Gastrocnemius medialis (tissue), 4 donors: ENCODE measurements at places on chromosomes 1 and 21. TPM values are rescaled to one million over a fixed set of nuclear protein-coding genes. Genes with fewer than 3 reads are reported as not detected.

Gene EPHB2
- 0.24 TPM for total RNA-seq

DNA sequence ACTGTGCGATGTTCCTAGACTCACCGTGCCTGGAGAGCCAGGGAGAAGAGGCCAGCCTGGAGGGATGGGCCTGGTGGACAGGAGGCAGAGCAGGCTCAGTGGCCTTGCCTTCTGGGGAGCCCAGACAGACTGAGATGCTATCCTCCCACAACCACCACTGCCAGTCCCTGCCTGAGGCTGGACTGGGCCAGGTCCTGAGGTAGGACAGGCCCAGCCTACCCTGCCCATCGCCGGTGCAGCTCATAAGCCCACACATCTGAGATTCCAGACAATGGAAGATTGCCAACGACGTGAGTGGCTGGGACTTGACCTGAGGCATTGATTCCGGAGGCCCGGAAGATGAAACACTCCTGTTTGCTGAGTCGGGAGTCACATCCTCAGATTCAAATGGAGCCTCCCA is 5.8 kb downstream of the CLEC20A start:
- H3K27ac ChIP-seq: no peak overlapping the region
- no peak for DNase-seq
- H3K4me3 ChIP-seq: no peak overlapping the region
- no peaks in the 10 kb centered on the region for H3K4me1 ChIP-seq

GRCh38 chr1:164644774-164645644 is 86.0 kb downstream of the PBX1 start:
- H3K4me3 ChIP-seq: peak overlapping the region; percentile 16
- H3K27me3 ChIP-seq: no peaks in the 10 kb centered on the region
- H3K4me1 ChIP-seq: peaks cover 97% of the 10 kb centered on the region
- DNase-seq: peak; percentile 50

GRCh38 chr1:225460021-225460736 is 32.3 kb upstream of the LBR start:
- H3K36me3 ChIP-seq: no peaks in the 10 kb centered on the region
- no peak for DNase-seq
- H3K4me1 ChIP-seq: peaks cover 6% of the 10 kb centered on the region
- no peak overlapping the region for H3K27ac ChIP-seq
- H3K4me3 ChIP-seq: no peak overlapping the region
- no peaks in the 10 kb centered on the region for H3K27me3 ChIP-seq

Gene ST6GALNAC3
- total RNA-seq: 2.4 TPM

GRCh38 chr1:39779137-39779536 is 8.0 kb upstream of the OXCT2 start:
- H3K27ac ChIP-seq: no peak overlapping the region
- no peaks in the 10 kb centered on the region for H3K36me3 ChIP-seq
- H3K4me1 ChIP-seq: no peaks in the 10 kb centered on the region
- no peak overlapping the region for H3K4me3 ChIP-seq
- no peak for DNase-seq
- H3K27me3 ChIP-seq: no peaks in the 10 kb centered on the region

Gene KLHDC9
- 0.92 TPM for total RNA-seq

DNA sequence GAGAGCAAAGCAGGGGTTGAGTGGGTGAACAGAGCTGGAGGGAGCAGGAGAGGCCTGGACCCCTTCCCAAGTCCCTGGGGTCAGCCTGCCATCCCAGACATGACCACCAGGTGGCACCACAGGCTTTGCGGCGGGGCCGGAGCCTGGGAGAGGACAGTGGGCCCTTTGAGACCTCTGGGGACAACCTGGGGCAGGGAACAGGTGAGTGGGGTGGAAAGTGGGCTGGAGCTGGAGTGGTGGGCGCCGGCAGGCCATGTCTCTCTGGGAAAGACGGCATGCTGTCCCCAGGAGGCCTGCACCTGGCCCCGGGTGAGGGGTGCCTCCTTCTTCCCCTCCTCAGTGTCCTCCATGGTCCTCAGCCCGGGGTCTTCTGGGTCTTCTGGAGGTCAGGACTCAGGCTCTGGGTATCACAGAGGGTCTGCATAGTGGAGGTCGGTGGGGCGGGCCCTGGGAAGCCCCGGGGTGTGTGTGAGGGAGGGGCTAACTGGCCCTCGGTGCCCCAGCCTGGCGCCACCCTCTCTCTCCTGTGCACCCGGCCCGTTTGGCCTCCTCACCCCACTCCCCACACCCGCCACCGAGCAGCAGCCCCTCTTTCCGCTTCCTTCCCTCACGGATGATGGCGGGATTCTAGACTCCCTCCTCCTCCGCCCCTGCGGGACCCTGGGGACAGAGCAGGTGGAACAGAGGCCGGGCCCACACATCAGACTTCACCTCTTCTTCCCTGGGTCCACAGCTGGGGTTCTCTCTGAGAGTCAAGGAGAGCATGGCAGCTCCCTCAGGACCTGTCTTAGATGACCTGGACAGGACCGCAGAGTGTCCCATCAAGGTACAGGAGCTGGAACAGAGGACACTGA is 28.5 kb upstream of the PKP1 start:
- peaks cover 7% of the 10 kb centered on the region for H3K27me3 ChIP-seq
- H3K4me1 ChIP-seq: no peaks in the 10 kb centered on the region
- peak; percentile 53 for DNase-seq
- no peaks in the 10 kb centered on the region for H3K36me3 ChIP-seq
- no peak overlapping the region for H3K27ac ChIP-seq
- H3K4me3 ChIP-seq: no peak overlapping the region

DNA sequence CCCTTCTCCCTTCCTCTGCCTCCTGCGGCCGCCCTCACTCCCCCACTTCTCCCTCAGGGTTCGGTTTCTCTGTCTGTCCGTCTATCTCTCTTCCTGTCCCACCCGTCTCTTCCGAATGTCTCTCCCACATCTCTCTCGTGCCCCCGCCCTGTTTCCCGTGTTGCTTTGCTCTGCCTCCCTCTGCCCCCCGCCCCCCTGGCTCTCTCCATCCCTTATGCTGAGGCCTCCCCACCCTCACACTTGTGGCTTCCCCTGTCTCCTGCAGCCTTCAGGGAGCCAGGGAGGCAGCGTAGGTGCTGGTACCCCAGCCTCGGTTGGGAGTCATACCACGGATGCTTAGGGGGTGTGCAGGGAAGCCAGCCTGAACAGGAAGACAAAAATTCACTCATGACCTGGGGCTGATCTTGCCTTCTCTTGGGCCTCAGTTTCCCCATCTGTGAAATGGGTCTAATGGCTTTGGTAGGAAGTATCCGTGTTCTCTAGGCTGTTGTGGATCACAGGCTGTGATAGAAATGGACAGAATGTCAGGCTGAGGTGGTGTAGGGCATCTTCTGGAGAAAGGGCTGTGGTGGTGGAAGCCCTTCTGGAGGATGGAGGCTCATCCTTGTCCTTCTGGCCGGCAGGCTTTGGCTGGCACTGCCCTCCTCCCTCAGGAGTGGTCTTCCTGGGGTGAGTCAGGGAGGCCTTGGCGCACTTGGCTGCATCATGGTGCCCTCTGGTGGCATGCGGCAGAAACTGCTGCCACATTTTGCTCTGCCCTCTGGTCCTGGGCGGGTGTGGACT is 55.5 kb downstream of the FOXO6 start:
- H3K36me3 ChIP-seq: no peaks in the 10 kb centered on the region
- no peaks in the 10 kb centered on the region for H3K27me3 ChIP-seq
- no peak overlapping the region for H3K4me3 ChIP-seq
- no peak overlapping the region for H3K27ac ChIP-seq
- H3K4me1 ChIP-seq: peaks cover 46% of the 10 kb centered on the region
- peak; percentile 67 for DNase-seq

Gene LRRC42
- 13.2 TPM for total RNA-seq

GRCh38 chr1:231039161-231040018 is 664 bp downstream of the FAM89A start:
- H3K36me3 ChIP-seq: no peaks in the 10 kb centered on the region
- H3K4me1 ChIP-seq: peaks cover 8% of the 10 kb centered on the region
- peak overlapping the region; percentile 83 for H3K4me3 ChIP-seq
- peak overlapping the region; percentile 13 for H3K27ac ChIP-seq
- DNase-seq: no peak

GRCh38 chr1:111707906-111708305 is 31.3 kb downstream of the INKA2 start:
- no peaks in the 10 kb centered on the region for H3K27me3 ChIP-seq
- DNase-seq: no peak
- no peak overlapping the region for H3K27ac ChIP-seq
- peaks cover 69% of the 10 kb centered on the region for H3K36me3 ChIP-seq

DNA sequence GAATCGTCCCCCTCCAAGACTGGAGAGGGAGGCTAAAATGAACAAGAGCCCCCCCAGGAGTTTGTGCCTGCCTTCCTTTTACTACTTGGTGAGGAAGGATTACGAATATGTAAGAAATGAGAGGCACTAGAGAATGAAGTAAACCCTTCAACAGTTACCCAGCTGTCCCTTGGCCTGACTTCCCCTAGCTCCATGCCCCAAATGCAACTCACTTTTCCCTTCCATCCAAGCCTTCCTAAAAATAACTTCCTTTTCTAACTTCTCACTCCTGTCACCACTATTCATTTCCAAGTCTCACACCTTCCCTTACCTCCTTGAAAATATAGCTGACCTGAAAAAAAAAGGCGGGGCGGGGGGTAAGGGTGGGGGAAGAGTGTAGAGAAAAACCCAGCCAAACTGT is 96.6 kb upstream of the HNRNPU start:
- H3K27ac ChIP-seq: peak overlapping the region; percentile 84
- H3K36me3 ChIP-seq: no peaks in the 10 kb centered on the region
- DNase-seq: no peak
- H3K4me3 ChIP-seq: no peak overlapping the region

DNA sequence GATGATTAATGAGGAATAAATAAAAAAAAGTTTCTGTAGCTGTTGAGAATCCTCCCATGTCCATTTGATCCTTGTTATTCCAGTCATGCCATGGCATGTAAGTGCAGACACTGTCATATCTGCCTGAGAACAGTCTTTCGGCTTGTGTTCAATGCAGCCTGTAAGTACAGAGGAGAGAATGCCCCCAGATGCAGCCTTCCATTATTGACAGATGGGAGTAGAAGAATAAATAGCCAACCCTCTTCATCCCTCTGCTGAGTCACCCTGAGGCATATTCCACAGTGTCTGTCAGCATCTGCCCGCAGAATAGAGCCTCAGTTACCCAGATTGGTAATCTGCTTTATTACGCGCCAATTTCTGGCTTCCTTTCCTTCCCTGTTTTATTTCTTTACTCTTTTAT is 139.4 kb downstream of the LRRC7 start:
- peaks cover 12% of the 10 kb centered on the region for H3K4me1 ChIP-seq
- no peak for DNase-seq
- H3K27me3 ChIP-seq: no peaks in the 10 kb centered on the region
- H3K36me3 ChIP-seq: no peaks in the 10 kb centered on the region
- no peak overlapping the region for H3K4me3 ChIP-seq
- no peak overlapping the region for H3K27ac ChIP-seq

- no peak overlapping the region for H3K4me3 ChIP-seq
- H3K4me1 ChIP-seq: no peaks in the 10 kb centered on the region
- no peak for DNase-seq
Observed at GRCh38 chr1:87451229-87451920, 122.7 kb downstream of the LMO4 start.

GRCh38 chr21:26118938-26119540 is 51.5 kb downstream of the APP start:
- H3K36me3 ChIP-seq: no peaks in the 10 kb centered on the region
- no peak overlapping the region for H3K4me3 ChIP-seq
- DNase-seq: no peak

- no peak overlapping the region for H3K4me3 ChIP-seq
- no peak overlapping the region for H3K27ac ChIP-seq
- no peaks in the 10 kb centered on the region for H3K4me1 ChIP-seq
- H3K36me3 ChIP-seq: no peaks in the 10 kb centered on the region
- no peaks in the 10 kb centered on the region for H3K27me3 ChIP-seq
Observed at GRCh38 chr1:220810963-220811362, 24.2 kb downstream of the MTARC1 start.

GRCh38 chr21:45330075-45330781 is 42.5 kb upstream of the POFUT2 start:
- no peak overlapping the region for H3K4me3 ChIP-seq
- no peaks in the 10 kb centered on the region for H3K4me1 ChIP-seq
- H3K27me3 ChIP-seq: no peaks in the 10 kb centered on the region

DNA sequence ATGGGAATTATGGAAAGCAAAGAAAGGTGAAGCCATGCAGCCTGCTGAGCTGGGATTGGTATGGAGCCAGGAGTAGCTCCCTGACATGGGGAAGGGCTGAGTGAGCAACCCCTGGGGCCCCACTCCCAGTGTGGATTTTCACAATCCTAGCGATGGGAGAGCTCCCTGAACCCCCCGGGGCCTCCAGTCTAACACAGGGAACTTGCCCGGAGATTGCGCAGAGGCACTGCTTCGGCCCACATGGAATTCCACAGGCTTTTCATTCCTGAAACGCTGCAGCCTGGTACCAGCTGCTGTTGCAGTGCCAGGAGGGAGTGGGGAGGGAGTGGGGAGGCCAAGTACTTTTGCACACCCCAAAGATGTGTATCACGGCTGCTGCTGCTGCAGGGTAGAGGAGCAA is 110.4 kb upstream of the C21orf91 start:
- H3K4me3 ChIP-seq: no peak overlapping the region
- no peaks in the 10 kb centered on the region for H3K27me3 ChIP-seq
- H3K36me3 ChIP-seq: no peaks in the 10 kb centered on the region
- no peak for DNase-seq
- H3K4me1 ChIP-seq: no peaks in the 10 kb centered on the region
- H3K27ac ChIP-seq: no peak overlapping the region

- no peaks in the 10 kb centered on the region for H3K4me1 ChIP-seq
- H3K27me3 ChIP-seq: no peaks in the 10 kb centered on the region
- no peaks in the 10 kb centered on the region for H3K36me3 ChIP-seq
- no peak overlapping the region for H3K27ac ChIP-seq
Observed at GRCh38 chr1:81125672-81126071, 675.1 kb upstream of the ADGRL2 start.

DNA sequence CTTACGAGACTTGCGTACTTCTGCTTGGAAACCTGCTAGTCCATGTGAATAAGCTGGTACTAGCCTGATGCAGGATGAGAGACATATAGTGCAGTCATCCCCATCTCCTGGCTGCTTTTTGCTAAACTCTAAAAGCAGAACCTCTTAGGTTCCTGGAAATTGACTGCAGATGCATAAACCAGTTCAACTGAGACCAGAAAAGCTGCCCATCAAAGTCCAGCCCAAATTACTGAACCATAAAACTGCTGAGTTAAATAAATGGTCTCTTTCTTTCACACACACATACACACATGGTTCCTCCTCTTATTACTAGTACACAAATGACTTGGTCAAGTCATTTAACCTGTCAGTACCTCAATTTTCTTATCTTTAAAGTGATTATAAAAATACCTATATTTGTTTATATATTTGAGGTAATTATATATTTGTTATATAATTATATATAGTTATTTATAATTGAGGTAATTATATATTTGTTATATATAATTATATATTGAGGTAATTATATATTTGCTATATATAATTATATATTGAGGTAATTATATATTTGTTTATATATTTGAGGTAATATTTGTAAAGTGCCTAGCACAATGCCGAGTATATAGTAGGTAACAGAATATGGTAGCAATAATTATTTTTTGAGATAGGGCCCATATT is 25.2 kb upstream of the RABGAP1L start:
- no peak overlapping the region for H3K27ac ChIP-seq
- H3K36me3 ChIP-seq: no peaks in the 10 kb centered on the region
- H3K4me3 ChIP-seq: no peak overlapping the region
- no peaks in the 10 kb centered on the region for H3K27me3 ChIP-seq
- no peak for DNase-seq
- no peaks in the 10 kb centered on the region for H3K4me1 ChIP-seq
